RWPE2 (cell line): ENCODE measurements at places on chromosomes 5 and 9.

GRCh38 chr9:113475031-113475430 lies 11.5 kb downstream of the RGS3 start:
- DNase-seq, result no peak

DNA sequence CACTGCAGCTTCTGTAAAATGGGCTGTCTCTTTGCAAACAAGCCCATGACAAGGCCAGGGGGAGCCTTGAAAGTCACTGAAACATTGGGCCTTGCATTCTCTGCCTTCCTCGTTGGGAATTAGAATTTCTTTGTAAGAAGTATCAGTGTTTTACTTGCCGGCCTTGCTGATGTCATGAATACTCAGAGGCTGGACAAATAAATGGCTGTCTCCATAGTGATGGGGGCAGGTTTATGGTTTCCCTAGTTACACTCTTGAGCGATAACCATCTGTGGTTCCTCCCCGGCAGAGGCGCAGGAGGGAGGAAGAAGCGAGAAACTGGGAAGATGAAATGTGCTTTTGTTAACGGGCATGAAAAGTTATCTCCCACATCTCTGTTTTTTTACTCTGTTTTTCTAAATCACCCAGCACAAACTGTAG lies 272.7 kb upstream of the PANK3 start:
- DNase-seq, result no peak

DNA sequence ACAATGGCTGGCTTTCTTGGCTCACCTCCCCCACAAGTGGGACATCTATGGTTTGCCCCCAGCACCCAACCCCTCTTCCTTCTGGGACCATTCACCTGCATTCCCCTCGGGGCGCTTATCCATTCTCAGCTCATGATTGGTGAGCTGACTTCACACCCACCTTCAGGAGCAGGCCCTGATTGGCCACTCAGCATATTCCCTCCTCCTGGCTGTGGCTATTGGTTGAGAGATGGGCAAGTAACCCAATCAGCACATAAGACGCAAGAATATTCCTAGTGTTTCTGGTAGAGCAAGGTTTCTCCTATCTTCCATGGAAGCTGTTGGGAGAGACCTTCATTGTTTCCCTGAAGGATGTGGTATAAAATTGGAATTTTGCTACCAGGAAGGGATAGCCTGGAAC lies 22.7 kb upstream of the UNC5A start:
- DNase-seq, result no peak

DNA sequence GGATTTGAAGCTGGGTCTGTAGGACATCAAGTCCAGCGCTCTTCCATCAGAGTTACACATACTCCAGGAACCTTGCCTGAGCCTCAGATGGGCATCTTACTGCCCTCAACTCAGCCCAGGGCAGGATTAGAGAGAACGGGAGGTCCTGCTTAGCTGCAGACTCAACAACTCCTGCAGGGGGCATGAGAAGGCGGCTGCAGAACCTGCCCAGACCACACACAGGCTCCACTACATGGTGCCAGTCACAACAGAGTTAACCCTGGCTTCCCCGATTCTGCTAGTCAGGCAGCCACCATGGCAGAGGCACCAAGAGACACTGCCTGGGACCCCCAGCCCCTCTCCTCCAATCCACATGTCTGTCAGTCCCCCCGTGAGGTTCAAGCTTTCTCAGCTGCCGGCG lies 23.9 kb upstream of the CPLX2 start:
- DNase-seq, result no peak

DNA sequence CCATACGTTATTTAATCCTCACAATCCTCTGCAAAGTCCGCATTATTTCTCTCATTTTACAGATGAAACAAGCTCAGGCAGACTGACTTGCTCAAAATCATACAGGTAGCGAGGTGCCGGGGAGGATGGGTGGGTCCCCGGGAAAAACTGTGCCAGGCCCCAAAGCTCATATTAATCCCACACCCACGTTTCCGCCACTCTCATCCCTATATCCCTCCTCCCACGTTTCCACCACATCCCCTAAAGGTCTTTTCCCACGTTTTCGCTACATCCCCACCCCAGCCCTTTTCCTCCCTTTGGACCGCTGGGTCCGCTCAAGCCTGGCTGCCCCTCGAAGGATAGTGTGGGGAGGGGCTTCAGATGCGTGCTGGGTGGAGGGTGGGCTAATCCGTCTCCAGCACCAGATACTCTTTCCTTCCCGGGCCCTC lies 434 bp upstream of the FSD1L start:
- no peak for DNase-seq

DNA sequence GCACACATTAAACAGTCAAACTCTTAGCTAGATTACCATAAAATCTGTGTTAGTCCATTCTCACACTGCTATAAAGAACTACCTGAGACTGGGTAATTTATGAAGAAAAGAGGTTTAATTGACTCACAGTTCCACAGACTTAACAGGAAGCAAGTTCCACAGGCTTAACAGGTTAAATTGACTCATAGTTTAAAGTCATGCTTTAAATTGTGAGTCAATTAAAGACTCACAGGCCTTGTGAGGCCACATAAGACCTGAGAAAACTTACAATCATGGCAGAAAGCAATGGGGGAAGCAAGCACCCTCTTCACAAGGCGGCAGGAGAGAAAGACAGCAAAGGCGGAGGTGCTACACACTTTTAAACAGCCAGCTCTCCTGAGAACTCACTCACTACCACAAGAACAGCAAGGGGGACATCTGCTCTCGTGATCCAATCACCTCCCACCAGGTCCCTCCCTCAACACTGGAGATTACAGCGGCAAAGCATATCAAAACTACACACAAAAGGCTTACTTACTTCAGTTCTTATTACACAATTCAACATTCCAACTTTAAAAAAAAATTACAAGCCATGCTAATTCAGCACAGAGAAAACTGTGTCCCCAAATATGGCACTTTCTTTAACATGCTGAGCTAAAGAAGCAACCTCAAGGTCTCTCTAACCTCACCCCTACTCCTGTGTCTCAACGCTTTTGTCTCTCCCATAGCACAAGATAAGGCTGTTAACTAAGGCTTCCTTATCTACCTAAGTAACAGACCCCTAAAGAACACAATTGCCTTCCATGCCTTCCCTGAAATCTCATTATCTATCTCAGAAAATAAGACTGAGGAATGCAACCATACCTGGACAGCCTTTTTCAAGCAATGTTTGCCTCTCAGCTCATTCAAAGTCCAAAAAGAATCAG lies 805.1 kb downstream of the NR2F1-AS1 start:
- DNase-seq, result no peak

GRCh38 chr9:93815677-93816076 lies 139.5 kb downstream of the BARX1 start:
- DNase-seq, result no peak

GRCh38 chr5:135891791-135892190 lies 3.9 kb downstream of the IL9 start:
- no peak for DNase-seq

DNA sequence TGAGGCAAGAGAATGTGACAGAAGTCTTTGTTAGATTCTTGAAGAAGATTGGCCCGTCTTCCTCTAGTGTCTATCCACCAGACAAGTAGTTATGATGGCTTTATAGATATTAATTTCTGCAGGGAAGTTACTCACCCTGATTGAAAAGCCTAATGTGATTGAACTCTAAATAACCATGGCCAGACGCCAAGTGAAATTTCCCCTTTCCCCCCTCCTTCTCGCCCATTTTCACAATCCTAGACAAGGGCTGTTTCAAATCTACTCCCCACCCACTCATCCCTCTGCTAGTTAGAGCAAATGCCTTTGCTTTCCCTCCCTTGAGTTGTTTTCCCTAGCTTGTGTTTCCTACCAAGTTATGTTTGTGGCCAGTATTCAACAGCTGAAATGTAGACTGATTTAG lies 182.5 kb downstream of the TMEM167A start:
- no peak for DNase-seq

- DNase-seq, result no peak
Observed at GRCh38 chr9:76018235-76018634, 127.8 kb downstream of the PCSK5 start.

GRCh38 chr9:105171589-105171988 lies 72.9 kb upstream of the SLC44A1 start:
- no peak for DNase-seq
